ENCODE measurements at places on chromosomes 13 and 19. TPM values are rescaled to one million over a fixed set of nuclear protein-coding genes. Genes with fewer than 3 reads are reported as not detected.

Gene RNF17
- total RNA-seq = not detected

Gene CEACAM8
- not detected for total RNA-seq

GRCh38 chr13:60019119-60019993, 144.4 kb downstream of the DIAPH3 start:
- no peak for DNase-seq
- no peaks in the 10 kb centered on the region for H3K36me3 ChIP-seq
- no peak overlapping the region for H3K4me3 ChIP-seq
- no peaks in the 10 kb centered on the region for H3K4me1 ChIP-seq
- no peak overlapping the region for H3K27ac ChIP-seq

- peak overlapping the region; percentile 32 for H3K4me3 ChIP-seq
- DNase-seq = no peak
- H3K27me3 ChIP-seq = peaks cover 3% of the 10 kb centered on the region
- no peaks in the 10 kb centered on the region for H3K4me1 ChIP-seq
Measured at GRCh38 chr19:50661766-50662650, 12.8 kb downstream of the C19orf81 start.

DNA sequence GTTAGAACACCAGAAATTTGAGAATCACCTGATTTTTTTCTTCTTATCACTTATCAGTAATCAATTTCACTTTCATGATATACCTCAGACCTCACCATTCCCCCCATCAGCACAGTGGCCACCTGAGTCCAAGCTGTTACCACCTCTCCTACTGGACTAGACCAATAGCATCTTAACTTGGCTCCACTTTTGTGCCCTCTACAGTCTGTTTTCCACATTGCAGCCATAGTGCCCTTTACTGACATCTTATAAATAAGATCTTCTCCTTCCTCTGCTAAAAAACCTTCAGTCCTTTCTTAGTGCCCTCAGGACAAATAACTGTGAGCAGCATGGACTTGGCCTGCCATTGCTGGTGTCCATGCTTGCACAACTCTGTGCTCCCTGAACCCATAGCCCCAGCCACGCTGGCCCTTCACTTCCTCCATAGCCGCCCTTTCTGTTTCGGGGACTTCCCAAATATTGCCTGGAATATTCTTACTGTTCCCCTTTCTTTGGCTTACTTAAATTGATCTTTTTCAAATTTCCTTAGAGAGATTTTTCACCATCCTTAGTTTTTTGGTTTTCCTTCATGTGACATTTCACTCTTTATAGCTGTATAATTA, 380.8 kb downstream of the LMO7 start:
- no peak overlapping the region for H3K4me3 ChIP-seq
- DNase-seq = peak; percentile 55
- H3K27ac ChIP-seq = no peak overlapping the region
- no peaks in the 10 kb centered on the region for H3K36me3 ChIP-seq
- no peaks in the 10 kb centered on the region for H3K27me3 ChIP-seq

Data from H9 (cell line).